ENCODE measurements at places on chromosomes 2 and 18.
A peak's percentile ranks its signal among the peaks of the same experiment; 100 is the strongest.

GRCh38 chr2:27021253-27022049 is 11.3 kb upstream of the TMEM214 start:
- no peak for DNase-seq

GRCh38 chr2:12131975-12132374 is 385.5 kb downstream of the LPIN1 start:
- DNase-seq = no peak

DNA sequence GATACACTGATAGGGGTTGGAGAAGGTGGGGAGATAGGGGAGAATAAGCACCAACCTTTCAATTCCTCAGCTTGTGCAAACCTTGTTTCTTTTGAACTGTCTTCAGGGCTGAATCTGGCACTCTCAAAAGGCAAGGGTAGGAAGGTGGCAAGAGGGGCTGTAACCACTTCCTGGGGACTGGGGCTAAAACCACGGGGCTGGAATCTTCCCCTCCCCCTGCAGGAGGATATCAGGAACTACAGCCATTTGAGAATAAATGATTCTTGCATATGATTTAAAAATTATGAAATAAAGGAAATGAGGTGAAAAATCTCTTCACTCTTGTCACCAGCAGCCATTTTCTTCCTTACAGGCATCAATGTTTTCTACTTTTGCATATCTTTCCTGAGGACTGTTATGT is 50.8 kb downstream of the ATOH8 start:
- no peak for DNase-seq

DNA sequence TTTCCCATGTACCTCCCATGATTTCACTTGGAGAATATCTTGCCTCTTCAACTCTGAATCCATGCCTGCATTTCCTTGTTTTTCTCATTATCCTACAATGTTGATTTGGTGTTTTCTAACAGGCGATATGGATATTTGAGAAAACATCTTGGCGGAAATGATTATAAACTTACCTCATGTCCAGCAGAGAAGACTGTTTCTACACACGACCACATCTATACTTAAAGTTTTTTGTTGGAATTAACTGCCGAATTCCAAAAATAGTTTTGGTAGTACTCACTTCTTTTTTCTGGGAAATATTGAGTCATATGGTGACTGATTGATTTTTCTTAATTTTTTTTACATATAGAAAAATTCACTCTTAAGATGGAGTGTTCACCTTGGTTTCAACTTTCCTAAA is 41.4 kb upstream of the TMEFF2 start:
- DNase-seq = no peak

DNA sequence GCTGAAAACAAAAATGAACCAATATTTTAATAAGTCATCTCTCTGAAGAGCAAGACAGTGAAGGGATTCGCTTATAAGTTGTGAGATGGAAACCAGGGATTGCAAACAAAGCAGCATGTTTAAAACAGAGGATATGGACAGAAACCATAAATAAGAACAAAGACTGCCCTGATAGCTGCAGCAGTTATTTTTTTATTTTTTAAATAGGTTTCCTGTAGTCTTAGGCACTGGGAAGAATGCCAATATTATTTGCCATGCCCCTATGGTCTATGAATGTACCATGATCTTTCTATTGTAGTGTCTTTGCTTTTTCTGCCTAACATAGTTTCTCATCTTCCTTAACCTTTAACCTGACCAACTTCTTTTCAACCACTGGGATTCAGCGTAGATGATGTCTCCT is 1334.0 kb upstream of the NRXN1 start:
- no peak for DNase-seq

GRCh38 chr18:30775629-30776028 is 266.9 kb downstream of the DSC3 start:
- no peak for DNase-seq

DNA sequence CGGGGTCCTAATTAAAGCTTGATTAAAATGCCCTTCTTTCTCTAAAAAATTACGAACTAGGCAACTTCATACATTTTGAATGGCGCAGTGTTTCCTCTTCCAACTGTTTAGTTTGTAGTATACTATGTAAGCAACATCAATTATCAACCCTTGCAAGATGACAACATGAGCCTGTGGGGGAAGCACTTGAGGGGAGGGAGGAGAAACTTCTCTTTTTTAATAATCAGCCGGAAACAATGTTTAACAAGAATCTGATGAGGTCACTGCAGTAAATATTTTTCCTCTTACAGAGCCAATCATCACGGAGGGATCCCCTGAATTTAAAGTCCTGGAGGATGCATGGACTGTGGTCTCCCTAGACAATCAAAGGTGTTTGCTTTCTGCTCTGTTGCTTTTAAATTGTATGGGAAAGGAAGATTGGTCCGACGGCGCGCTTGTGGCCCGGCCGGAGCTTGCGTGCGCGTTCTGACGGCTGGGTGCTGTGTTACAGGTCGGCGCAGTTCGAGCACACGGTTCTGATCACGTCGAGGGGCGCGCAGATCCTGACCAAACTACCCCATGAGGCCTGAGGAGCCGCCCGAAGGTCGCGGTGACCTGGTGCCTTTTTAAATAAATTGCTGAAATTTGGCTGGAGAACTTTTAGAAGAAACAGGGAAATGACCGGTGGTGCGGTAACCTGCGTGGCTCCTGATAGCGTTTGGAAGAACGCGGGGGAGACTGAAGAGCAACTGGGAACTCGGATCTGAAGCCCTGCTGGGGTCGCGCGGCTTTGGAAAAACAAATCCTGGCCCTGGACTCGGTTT is 5.3 kb upstream of the DLX1 start:
- no peak for DNase-seq

- no peak for DNase-seq
Measured at GRCh38 chr2:225630824-225631533, 231.5 kb downstream of the NYAP2 start.

DNA sequence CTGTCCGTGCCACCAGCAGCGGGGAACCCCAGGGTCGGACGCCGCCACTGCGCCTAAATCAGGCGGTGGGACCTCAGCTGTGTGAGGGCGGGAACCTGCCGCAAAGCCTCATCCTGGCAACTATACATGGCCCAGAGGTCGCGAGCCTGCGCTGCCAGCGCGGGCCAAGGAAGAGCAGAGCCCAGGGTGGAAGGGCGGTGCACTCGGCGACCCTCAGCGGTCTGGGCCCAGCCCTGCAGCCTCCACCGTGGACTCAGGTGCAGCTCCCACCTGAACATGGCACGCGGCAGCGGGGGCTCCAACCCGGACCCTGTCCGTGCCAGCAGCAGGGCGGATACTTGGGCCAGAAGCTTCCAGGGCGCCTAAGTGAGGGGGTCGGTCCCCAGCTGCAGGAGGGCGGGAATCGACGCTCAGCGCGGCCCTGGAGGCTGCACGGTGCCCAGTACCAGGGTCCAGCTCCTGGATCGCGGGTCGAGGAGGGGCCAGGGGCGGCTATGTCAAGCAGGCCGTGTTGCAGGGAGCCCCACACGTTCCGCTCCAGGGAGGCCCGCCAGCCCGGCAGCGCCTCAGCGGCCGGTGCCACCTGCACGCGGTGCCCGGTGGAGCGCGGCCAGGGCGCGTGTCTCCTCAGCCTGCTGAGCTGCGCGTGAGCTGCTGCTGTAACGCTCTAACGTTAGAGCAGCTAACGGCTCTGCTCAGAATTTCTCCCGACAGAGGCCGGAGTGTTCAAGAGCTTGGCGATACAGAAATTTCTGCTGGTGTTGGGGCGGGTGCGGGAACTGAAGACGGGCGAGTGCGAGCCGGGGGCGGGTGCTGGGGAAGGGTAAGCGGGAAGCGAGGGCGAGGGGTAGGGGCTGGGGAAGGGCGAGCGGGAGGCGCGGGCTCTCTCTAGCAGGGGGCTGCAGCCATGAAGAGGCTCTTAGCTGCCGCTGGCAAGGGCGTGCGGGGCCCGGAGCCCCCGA is at the start of gene ANKRD30B:
TSS of gene ANKRD30B (plus strand) at position 660 of the 962 bp plus-strand sequence. CDS start at position 908, 248 bp downstream.
- DNase-seq = peak; percentile 51
